Stimulated activated CD8-positive, alpha-beta memory T cell treated with anti-CD3 and anti-CD28 coated beads, Interleukin-7, amount 100 ng/mL, for 1 hour (primary cell): ENCODE measurements at places on chromosomes 7 and 10.

DNA sequence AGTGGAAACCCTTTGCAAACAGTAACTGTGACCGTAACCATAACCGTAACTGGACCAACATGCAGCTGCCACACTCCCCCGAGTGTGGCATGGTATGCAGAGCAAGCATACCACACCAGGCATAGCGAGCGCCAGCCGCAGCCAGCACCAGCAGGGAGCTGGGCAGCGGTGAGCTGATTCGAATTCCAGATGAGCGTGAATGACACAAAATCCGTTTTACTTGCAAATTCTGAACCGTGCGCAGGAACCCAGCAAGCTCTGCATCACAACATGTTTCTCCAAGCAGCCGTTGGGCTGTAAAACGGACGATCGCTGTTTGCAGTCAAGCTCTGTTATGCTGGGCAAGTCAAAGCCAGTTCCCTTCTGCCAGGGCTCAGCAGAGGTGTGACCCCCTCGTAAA lies 111.1 kb downstream of the OAT start:
- no peak for DNase-seq

DNA sequence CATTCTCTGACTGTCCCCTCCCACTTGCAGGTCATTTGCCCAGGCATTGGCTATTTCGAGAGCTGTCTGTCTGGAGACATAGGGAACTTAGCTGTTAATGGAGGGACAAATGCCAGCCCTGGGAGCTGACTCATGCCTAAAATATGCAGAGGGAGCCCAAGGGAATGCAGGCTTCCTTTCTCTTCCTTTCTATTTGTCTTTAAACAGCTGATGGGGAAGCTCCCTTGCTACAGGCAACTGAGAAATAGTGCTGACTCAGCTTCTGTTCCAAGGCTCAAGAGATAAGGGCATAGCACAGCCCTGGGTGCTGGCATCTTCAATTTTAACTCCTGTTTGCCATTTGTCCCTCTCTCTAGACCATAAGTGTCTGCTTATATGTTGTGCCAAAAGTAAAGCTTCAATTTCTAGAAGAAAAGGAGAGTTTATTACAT lies 82.7 kb upstream of the C1GALT1 start:
- no peak for DNase-seq

GRCh38 chr7:131849472-131849871 lies 293.0 kb upstream of the PODXL start:
- DNase-seq: no peak

DNA sequence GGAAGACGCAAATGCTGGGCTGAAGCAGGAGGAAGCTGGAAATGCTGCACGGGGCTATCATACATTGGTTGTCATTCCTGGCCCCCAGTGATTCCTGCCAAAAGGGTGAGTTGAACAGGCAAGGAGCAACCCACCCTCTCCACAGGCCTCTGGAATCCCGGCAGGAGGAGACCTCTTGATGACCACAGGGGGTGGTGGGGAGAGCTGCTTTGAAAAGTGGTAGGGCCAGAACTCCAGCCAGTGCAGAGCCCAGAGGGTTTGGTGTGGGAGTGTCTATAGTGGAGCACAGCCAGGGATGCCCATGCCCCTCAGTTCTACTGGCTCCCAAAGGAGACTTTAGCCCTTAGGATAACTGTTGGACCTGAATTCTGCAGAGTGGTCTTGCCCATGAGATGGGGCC lies 89.2 kb downstream of the SAMD9 start:
- no peak for DNase-seq

DNA sequence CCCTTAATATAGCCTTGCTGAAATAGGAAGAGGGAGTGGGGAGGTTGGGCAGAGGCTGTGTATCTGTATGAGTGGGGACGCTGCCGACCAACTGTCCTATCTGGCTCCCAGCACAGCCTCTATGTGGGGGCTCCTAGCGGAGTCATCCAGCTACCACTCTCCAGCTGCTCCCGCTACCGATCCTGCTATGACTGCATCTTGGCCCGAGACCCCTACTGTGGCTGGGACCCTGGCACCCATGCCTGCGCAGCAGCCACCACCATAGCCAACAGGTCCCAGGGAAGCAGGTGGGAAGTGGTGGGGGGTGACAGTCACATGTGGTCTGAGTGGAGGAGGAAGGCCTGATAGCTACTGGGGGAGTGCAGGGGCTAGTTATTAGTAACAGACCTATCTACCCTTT lies 6.6 kb downstream of the MRPL43 start:
- no peak for DNase-seq

- DNase-seq: no peak
Measured at GRCh38 chr7:66734006-66734405, 6.5 kb upstream of the RABGEF1 start.

DNA sequence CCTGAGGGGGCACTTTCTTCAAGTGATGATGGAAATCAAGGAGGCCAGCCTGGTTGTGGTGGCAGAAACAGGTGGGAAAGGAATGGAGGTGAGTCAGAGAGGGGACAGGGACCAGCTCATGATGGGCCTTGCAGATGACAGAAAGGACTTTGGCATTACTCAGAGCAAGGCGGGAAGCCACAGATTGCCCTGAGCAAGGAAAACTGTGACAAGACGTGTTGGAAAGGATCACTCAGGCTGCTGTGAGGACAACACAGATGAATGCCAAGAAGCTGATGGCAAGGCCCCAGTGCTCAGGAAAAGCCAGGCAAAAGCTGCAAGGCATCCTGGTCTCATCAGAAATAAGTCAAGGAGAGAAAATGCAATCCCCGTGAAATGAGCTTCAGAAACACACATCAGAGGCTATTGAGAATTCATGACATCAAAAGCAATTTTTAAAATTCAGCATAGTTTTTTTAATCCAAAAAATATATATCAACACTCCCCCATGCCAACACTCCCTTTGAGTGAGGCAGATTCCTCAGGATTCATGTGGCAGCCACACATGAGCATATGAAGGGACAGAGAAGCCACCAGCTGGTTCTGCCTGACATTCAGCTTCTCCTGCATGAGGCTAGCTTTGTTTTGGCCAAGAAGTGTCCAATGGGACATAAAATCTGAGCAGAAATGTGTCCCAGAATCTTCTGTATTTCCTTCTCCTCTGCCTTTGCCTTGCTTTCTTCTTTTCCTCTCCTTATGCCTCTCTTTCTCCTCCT lies 244.5 kb upstream of the MYO3A start:
- DNase-seq: no peak

- DNase-seq: no peak
Measured at GRCh38 chr7:24756545-24757352, 515 bp downstream of the GSDME start.

DNA sequence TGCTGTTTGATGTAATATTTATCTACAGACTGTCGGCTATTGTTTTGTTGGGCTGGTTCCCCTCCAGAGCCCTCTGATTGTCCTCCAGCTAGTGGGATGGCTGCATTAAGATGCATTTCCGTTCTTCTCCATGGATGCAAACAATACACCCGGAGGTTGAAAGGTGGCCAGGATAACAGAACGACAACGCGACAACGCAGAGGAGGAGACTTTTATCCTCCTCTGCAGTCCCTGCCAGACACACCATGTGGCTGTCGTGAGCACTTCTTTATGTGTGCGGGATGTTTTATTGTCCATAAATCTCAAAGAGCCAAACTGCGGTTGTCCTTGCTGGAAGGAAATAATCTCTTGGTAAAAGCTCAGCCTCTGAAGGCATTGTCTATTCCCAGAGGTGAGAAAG lies 39.1 kb upstream of the TCERG1L start:
- no peak for DNase-seq

DNA sequence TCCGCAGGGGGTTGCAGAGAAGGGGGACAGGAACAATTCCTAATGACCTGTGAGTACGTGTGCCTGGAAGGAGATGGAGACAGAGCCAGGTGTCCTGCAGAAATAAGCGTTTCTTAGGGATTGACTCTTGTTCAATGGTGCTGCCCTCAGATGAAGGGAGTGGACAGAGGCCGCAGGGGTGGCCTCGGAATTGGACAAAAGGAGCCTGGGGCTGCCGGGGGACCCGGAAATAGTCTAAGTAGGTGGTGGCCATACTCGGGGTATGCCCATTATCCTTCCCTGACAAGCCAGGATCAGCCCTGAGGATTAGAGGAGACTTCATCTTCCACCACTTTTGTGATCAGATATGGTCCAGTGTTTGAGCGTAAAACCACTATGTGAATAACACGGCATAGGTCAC lies 39.2 kb downstream of the ELFN1 start:
- no peak for DNase-seq

DNA sequence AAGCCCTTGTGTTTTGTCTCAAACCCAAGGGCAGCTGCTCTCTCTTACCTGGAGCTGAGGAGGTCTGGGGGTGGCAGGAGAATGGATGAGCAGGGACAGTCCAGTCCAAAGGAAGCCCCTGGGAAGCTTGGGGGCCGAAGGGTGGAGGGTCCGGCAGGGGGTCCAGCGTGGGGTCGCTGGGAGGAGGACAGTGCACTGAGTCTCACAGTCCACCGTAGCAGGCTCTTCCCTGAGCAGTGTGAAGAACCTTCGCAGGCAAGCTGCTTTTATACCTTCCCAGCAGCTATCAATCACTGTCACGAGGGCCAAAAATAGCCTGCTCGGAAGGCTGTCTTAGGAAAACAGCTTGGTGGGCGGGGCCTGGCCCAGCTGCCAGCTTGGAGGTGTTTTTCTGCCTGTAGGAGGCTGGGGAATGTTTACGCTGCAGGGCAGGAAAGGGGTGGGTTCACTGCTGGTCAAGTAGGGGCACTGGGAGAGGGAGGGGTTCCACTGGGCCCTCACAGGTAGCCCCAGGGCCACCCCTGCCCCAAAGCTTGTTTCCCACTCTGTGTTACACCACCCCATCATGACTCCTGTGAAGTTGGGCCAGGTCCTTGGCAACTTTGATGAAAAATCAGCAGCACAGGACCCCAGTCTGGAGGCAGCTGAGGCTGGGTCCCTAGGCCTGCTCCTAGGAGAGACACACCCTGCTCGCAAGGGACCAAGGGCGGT lies at the start of gene DEPP1:
DEPP1 (minus strand) TSS at position 240 of the 711 bp plus-strand sequence. CDS start 779 bp downstream, outside the sequence.
- no peak for DNase-seq

- no peak for DNase-seq
Measured at GRCh38 chr10:72981028-72981881, 26.6 kb upstream of the PLA2G12B start.

GRCh38 chr7:153887749-153888569 lies 164.2 kb upstream of the DPP6 start:
- no peak for DNase-seq
